ENCODE measurements at places on chromosomes 6 and 20.

DNA sequence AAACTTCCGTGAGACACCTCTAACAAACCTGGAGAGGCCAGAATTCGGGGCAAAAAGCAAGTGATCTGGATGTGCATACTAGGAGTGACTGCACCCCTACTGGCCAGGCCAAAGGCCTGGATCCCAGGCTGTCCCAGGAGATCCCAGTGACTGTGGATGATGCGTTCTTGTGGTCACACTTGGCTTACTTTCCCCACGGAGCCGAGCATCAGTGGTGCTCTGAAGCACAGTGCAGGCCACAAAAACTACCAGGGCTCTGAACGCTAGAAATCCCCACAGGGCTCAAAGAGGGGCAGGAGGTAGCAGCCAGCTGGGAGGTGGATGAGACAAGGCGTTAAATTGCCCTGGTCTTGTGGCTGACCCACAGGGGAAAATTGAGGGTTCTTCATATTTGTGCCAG, 7.1 kb downstream of the TRIM26 start:
- DNase-seq, result no peak

GRCh38 chr20:23090147-23090546, 4.0 kb upstream of the CD93 start:
- no peak for DNase-seq

- DNase-seq, result no peak
These were observed 665.4 kb downstream of the EPHA7 start for GRCh38 chr6:92753956-92754355.

DNA sequence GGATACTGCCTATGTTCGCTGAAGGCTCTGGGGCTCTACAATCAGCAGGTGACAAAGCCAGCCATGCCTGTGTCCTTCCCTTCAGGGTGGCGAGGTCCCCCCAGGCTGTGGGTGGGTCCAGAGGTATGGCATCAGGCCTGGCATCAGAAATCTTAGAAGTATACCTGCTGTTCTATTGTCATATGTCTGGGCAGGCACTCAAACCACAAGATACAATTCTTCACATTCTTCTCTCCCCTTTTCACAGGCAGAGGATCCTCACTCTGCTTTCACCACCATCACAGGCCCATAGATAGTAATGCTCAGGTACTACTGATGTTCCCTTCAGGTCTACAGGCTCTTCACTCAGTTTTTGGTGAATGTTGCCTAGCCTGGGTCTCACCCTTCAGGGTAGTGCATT, 1180.0 kb upstream of the CITED2 start:
- DNase-seq, result no peak

DNA sequence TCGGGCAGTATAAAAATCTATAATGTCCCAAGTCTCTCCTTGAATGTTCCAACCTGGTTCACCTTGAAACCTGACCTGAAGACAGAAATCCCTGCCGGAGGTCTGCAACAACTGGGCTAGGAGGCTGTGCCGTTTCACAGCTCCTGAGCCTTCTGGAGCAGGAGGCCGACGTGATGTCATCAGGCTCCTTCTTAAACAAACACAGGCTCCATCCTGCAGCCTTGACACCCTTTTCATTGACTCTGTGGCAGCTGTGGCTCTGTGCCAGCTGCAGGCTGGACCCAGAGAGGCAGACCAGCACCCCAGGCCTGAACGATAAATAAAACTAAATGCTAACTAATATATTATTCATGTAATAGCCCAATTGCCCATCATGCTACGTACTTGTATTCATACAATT, 483.9 kb downstream of the CD83 start:
- DNase-seq, result no peak

- no peak for DNase-seq
These were observed 30.4 kb downstream of the AFDN start for GRCh38 chr6:167856999-167857660.

DNA sequence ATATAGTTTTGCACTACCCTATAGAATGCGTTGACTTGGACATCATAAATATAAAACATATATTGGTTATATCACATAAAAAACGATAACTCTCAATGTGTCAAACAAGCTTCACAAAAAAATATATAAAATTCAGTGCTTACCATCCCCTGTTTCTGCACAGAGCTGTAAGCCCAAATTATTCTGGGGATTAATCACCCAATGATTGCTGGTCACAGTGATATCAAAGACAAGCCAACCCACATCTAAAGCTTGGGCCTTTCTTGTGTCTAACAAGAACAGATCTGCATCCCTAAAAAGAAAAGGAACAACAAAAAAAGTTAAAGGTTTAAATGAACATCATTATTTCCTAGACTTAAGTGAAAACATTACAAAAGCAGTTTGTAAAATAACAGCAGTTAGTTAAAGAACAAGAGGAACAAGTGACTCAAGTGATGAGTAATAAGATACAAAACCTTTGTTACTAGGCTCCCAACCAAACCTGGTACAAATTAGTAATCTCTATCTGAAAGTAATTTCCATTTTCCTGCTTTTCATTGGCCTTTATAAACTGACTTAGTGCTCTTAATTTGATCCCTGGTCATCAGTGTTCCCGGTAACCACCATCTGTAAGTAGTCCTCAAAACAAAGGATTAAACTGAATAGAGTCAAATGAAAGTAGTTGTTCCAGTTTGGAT, 81.1 kb downstream of the BMP5 start:
- DNase-seq, result no peak

DNA sequence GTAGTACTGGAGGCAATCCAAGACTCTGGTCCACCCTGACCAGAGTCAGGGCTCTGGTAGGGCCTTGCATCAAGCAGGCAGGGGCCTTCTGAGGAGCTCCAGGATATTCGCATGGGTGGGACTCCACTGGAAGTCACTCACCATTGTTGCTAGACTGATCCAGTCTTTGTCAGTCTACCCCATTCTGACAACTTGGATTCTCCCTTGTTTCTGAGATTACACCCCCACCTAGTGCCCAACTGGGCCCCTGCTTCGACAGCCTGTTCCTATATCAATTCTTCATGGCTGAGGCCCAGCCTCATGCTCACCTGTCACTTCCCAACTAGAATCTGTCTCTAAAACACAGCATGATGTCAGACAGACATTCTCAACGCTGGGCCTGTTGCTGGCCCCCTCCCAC, 5.2 kb downstream of the SLC35D3 start:
- no peak for DNase-seq

GRCh38 chr6:154502553-154502952, 7.9 kb downstream of the CNKSR3 start:
- DNase-seq, result no peak

DNA sequence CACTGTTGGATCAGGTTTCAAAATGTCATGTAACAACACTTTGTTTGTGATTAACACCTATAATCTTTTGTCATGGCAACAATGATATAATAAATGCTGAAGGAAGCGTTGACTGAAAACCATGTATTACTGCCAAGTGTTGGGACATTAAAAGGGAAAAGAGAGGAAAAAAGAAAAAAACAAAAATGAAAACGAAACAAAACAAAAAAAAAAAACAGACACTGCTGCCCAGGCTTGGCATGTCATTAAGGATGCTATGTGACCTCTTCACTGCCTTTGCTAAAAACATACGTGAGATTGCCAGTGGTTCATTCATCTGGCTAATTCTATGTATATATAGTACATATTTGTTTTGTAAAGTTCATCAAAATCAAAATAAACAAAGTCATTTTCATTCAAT, 516.7 kb upstream of the RNF217 start:
- DNase-seq, result no peak

GRCh38 chr6:169162752-169163407, 90.8 kb downstream of the THBS2 start:
- DNase-seq, result peak; percentile 71

DNA sequence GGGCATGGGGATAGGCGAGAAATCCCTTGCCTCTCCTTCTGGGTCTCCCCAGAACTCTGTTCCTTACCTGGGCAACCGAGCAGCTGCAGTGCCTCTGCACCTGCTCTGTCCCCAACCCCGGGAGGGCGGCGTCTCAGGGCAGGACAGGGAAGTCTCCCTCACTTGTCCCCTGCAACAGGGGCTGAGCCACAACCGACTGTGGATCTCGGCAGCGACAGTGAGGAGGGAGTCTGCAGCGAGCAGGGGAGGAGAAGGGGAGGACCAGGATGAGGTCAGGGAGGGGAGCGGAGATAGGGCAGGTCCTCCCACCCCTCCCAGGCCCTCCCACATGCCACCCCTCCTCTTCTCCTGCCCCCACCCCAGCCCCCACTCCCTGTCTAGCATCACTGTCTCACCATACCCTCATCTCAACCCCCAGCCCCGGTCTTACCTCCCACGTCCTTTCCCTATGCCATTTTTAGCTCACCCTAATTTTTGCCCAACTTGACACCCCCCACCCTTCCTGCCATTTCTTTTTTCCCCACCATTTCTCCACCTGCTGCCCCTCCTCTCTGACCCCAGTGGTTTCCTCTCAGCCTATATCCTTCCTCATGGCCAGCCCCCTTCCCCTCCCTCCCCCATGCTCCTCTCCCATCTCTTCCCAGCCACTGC, at the start of gene TNXB:
Gene TNXB (minus strand): TSS at position 225 of the 651 bp plus-strand sequence. CDS start 11,140 bp downstream, outside the sequence.
- DNase-seq, result no peak

DNA sequence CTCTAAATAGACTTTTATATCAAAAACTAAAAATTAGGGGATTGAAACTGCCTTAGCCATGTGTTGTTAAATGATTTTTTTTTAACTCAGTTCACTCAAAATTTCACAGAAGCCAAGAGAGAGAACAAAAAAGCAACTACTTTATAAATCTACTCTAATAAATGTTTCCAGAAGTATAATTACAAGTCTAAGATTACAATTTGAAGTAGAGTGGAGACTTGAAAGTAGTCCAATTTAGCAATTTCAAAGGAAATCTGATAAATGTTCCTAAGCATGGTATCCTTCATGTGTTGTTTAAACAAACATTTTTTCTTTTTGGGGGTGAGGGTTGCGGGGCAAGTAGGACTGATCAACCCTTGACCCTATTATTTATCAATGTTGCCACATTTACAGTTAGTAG, 72.6 kb downstream of the PHIP start:
- DNase-seq, result no peak

GRCh38 chr20:8127553-8128255, 4.4 kb upstream of the PLCB1 start:
- DNase-seq, result no peak

DNA sequence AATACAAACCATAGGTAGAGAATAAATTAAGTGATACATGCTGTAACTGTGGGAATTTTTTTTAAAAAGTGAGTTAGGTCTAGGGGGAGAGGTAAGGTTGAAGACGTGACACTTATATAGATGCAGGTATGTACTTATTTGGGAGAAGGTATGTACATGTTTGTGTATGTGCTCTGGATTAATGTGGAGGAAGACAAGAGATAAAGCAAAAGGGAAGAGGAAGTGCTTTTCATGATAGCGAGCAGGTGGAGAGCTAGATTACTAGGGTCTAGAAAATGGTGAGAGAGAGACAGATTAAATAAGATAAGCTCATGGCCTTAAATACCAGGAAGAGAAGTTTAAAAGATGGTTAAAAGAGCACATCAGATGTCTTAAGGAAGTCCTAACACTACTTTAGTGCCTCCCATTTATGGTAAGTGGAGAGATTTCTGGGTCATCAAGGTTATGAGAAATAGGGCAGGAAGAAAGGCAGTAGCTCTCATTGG, 92.5 kb downstream of the MAN1A1 start:
- DNase-seq, result no peak

- no peak for DNase-seq
These were observed 258.5 kb downstream of the HIVEP2 start for GRCh38 chr6:142686507-142686887.

- DNase-seq, result no peak
These were observed 8.5 kb upstream of the CST11 start for GRCh38 chr20:23461180-23461579.

DNA sequence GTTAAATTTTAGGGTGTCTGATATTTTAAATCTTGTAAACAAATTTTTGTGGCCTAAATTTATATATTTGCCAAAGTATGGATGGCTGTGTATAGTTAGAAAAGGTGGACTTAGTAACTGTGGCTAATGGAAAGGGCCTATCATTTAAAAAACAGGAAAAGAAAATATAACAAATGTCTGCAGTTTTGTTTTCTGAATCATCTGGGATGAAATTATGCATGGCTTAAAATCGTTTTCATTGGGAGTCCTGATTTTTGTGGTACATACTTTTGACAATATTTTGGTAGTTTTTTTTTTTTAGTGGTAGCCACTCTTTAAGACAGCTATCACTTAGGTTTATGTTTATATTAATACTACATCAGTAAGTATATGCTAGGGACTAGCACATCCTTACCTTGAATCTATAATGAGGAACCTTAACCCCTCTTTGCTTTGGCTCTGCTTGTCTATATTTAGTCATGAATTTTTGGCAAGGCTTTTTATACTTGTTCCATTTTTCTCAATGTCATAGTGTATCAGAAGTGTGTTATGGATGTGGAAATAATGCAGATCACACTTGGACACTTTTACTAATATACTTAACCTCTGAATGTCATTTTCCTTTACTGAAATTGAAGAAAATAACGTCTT, 5.6 kb downstream of the ARID1B start:
- no peak for DNase-seq

DNA sequence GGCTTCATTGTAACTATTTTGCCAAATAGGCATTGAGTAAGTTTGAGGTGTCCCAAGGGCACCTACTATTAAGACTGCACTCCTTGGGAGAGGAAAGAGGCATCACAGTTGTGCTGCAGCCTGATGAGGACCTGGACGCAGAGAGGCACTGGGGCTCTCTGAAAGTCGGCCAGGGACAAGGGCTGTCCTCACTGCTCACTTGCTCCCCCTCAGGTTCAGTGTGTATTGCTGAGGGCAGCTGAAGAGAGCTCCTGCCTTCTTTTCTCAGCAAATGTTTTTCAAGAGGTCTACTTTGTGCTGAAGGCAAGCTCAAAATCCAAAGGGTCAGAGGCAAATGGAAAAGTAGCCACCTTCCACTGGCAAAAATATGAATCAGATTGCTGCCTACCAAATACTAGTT, 331.8 kb downstream of the RIMS1 start:
- DNase-seq, result no peak

GRCh38 chr20:48817367-48818030, 10.3 kb downstream of the PREX1 start:
- no peak for DNase-seq

Data from AG04449 (cell line).